Stimulated activated CD4-positive, alpha-beta T cell treated with anti-CD3 and anti-CD28 coated beads, Interleukin-4, amount 100 ng/mL, for 1 hour (primary cell): ENCODE measurements at places on chromosomes 3 and 15.

GRCh38 chr3:135191708-135192107 is 396.6 kb downstream of the EPHB1 start:
- DNase-seq: no peak

DNA sequence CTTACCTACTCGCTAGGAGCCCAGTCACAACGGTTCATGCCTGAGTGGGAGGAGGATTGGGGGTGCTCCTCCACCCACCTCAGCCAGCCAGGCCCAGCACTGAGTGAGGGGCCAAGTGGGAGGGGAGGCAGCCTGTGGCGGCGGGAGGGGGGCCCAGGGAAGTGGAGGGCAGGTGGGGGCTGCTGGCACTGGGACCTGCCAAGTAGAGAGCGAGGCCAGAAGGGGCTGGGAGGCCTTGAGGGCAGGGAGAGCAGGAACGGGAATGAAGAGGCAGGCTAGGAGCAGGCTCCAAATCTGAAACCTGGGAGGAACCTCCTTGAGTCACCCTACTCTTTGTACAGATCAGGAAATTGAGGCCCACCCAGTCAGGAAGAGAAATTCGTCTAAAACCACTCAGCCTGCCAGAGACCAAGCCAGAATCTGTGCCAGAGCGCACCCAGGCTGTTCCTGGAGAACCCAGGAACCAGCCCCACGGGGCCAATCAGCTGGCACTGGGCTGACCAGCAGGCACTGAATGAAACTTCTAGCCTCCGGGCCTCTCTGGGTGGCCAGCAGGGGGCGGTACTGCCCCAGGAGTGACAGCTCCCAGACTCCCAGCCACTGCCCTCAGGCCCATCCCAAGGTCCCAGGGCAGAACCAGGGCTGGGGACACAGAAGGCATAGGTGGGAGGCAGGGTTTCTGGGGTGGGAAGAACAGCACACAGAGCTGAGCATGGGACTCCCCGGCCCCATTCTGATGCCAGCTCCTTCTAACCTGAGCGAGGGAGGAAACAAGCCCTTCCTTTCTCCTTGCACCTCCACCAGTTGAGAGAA is 14.8 kb upstream of the CYP11A1 start:
- peak; percentile 74 for DNase-seq

GRCh38 chr15:65327651-65328393 is 23.3 kb downstream of the RNU5B-1 start:
- DNase-seq: no peak

GRCh38 chr15:50107157-50107556 is 11.9 kb downstream of the ATP8B4 start:
- no peak for DNase-seq

GRCh38 chr3:18124501-18124900 is 300.6 kb downstream of the SATB1 start:
- no peak for DNase-seq

- no peak for DNase-seq
Measured at GRCh38 chr3:27561576-27561975, 77.4 kb upstream of the SLC4A7 start.

- no peak for DNase-seq
Measured at GRCh38 chr15:39192979-39193560, 387.8 kb upstream of the THBS1 start.

DNA sequence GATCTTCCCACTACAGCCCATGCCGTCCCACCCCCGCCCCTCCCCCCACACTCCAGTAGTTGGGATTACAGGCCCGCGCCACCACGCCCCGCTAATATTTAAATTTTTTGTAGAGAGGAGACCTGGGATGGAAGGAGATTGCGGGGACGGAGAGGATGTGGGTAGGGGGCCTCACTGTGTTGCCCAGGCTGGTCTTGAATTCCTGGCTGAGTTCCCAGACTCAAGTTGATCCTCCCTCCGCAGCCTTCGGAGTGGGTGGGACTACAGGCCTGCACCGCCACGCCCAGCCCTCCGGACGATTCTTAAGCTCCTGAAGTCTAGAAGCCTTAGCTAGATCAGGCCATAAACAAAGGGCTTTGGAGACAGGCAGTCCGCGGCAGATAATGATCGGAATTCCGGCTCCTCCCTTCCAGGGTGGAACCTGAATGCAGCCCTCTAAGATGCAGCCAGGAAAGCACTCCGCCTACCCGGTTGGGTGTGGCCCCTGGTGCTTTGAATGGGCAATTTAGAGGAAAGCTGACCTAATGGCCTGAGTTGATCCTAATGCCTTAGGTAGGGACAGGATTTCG is at the start of gene DPPA2:
Gene DPPA2, minus strand, starts transcription at position 356 of the 569 bp plus-strand sequence. CDS start 1,975 bp downstream, outside the sequence.
- no peak for DNase-seq

GRCh38 chr3:190229632-190230424 is 92.4 kb downstream of the CLDN1 start:
- no peak for DNase-seq

- no peak for DNase-seq
Measured at GRCh38 chr3:142930463-142930862, 33.0 kb downstream of the PAQR9 start.

- DNase-seq: no peak
Measured at GRCh38 chr15:43151688-43152087, 18.3 kb downstream of the TMEM62 start.

DNA sequence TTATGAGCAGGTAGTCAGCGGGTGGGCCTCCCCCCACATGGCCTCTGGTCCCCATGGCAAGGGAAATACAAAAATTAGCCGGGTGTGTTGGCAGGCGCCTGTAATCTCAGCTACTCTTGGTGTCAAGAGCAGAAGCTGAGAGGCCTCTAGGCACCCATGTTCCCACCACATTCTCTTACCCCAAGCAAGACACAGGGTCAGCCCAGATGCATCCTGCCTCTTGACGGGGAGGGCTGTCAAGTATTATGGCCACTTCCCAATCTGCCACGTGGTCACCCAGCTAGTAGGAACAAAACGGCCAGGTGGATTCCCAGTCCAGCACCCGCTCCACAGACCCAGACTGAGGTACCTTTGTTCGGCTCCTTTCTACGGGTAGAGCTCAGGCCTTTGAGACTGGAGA is 16.2 kb upstream of the SLC6A6 start:
- DNase-seq: no peak

DNA sequence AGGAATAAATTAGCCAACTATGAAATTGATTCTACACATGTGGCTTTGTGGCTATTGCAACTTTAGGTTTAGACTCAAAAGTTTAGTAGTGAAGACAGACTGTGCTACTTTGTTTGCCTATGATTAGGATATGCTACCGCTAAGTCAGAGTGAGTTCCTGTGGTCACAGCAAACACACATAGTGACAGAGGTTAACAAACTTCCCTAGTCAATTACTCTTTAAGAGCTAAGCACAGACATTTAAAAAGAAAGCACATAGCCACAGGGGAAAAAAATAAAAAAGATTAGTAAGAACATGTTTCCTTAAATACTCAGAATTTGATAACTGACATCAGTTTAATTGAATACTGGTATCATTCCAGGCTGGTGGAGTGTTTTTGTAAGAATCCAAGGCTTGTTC is 207.1 kb downstream of the GBE1 start:
- no peak for DNase-seq

- DNase-seq: no peak
Measured at GRCh38 chr15:65088643-65089021, 12.1 kb downstream of the KBTBD13 start.

DNA sequence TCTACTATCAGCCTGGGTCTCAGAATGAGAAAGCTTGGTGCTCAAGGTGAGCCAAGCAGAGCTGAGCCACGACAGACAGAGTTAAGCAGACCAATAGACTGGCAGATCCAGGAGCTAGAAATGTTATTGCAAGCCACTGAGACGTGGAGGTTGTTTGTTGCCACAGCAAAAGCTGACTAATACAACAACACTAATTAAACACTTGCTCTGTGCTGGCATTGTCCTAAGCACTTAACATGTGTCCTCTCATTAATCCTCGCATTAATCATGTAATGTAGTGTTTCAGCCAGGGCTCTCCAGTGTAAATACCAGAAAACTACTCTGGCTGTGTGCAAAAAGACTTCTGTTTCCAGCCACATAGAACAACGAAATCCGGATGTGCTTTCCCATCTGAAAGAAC is 11.6 kb upstream of the SPSB4 start:
- DNase-seq: no peak

- no peak for DNase-seq
Measured at GRCh38 chr3:59001675-59002074, 48.1 kb downstream of the CFAP20DC start.

DNA sequence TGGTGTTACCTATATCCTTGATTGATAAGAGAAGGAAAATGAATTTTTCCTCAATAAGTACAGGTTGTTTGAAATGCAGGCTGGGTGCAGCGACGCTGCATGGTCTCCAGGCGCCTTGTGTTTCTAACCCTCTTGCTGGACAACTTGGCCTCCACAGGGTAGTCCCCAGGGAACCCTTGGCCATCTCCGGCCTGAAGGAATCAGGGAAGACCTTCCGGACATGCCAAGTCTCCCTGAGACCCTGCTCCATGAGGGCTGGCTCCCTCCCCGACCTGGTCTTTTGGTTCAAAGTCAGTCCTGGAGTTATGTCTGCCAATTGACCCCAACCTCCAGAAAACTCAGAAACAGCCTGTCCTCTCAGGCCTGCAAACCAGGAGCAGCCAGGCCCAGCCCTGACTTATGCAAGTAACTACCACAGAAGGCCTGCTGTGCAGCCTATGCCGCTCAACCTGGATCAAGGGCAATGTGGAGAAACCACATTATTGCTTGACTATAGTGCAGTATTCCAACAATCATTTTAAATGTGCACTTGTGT is 98.3 kb downstream of the LIPC start:
- DNase-seq: no peak

GRCh38 chr3:52847726-52848125 is 12.9 kb upstream of the MUSTN1 start:
- no peak for DNase-seq

DNA sequence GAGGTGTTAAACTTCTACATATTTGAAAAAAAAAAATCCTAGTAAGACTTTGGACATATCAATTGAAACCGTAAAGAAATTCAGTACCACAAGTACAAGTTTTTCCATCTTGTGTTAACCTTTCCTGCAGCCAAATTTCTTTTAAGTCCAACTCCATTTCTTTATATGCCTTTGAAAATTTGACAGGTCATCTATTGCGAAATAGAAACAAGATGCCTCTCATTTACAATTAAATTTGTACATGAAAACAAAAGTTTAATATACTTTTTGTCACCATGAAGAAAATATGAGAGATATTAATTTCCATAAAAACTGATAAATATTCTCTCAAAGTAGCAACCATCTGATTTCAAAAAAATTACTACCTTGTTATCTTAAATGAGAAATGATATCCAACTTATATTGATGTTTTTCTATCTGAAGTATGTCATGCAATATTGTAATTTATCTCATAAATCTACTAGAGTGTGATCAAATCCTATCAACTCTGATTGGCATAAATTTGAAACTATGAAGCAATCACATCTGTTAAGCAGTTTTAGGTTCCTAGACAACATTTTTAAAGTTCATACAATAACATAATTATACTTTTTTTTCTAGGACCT is 68.2 kb downstream of the TBC1D5 start:
- no peak for DNase-seq

- DNase-seq: no peak
Measured at GRCh38 chr3:181824961-181825360, 113.2 kb downstream of the SOX2 start.

DNA sequence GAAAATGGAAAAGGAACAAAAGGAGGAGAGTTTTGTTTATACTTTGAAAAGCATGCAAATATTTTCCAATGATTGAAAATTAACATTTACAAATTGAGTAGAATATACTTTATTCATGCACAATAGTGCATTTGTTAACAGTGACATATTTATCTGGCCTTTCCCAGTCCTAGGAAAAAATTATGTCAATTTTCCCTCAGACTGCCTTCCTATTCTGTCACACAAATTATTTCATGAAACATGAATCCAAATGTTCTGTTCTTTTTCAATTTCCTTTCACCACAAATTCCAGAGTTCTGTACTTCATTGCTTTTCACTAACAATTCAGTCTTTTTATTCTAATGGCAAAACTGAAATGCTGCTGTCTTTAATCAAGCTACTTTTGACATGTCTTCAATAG is 945.1 kb downstream of the ROBO1 start:
- DNase-seq: no peak

GRCh38 chr3:50150863-50151686 is 4.0 kb upstream of the SEMA3F start:
- DNase-seq: no peak

GRCh38 chr3:101567528-101568317 is 6.1 kb downstream of the TRMT10C start:
- DNase-seq: peak; percentile 33

DNA sequence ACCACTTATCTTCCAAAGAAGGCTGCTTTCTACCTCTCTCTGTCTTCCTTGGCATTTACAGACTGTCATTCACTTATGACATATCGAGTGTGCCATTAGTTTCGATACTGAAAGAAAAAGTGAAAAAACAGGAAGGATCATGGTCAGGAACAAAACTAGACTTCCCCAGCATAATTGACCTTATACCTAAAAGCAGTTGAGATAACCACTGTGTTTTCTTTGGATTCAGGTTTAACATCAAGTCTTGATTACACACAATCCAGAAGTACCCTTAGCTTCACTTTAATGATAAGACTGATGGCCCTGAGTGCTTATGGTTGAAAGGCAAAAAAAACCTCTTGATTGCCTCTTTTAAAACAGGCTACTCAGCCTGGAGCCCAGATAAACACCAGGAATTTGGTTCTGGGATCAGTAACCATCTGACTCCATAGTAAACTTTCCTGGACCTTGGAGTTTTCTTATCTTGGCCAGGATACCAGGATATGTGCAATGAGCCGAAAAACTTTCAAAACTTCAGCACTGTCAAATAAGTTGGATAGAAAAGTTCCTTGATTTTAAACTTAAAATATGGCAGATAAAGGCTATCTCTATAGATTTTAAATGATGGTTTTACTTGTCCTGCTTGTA is 5.0 kb upstream of the UACA start:
- DNase-seq: no peak

- DNase-seq: no peak
Measured at GRCh38 chr15:50180091-50180490, 1.9 kb upstream of the SLC27A2 start.

DNA sequence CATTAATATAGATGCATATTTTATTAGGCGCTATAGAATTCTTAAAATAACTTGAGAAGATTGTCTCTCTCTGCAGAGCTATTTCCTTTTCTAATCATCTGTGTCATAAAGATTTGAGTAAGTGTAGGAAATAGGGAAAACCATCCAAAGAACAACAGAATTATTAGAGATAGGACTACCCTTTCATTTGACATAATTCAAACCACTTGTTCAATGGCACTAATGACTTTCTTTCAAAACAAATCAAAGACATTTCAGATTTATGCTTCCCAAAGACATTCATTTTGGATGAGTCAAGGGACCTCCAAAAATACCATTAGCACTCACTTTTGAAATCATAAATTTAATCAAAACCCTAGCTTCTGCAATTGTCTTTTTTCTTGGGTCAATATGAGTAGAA is 29.5 kb downstream of the PRICKLE2 start:
- DNase-seq: no peak

- no peak for DNase-seq
Measured at GRCh38 chr15:74179983-74180880, 6.7 kb downstream of the ISLR start.

- no peak for DNase-seq
Measured at GRCh38 chr15:43103907-43104306, 1.9 kb downstream of the UBR1 start.

- DNase-seq: no peak
Measured at GRCh38 chr15:92101708-92102394, 248.3 kb downstream of the SLCO3A1 start.

- DNase-seq: no peak
Measured at GRCh38 chr3:72663429-72663828, 184.8 kb downstream of the SHQ1 start.

- no peak for DNase-seq
Measured at GRCh38 chr15:50017522-50017921, 101.5 kb downstream of the ATP8B4 start.

- no peak for DNase-seq
Measured at GRCh38 chr3:170523248-170523647, 62.6 kb downstream of the SLC7A14 start.

- no peak for DNase-seq
Measured at GRCh38 chr3:109275702-109276293, 40.5 kb downstream of the DPPA2 start.
